ENCODE measurements at places on chromosomes 11 and 22. TPM values are rescaled to one million over a fixed set of nuclear protein-coding genes. Genes with fewer than 3 reads are reported as not detected.

DNA sequence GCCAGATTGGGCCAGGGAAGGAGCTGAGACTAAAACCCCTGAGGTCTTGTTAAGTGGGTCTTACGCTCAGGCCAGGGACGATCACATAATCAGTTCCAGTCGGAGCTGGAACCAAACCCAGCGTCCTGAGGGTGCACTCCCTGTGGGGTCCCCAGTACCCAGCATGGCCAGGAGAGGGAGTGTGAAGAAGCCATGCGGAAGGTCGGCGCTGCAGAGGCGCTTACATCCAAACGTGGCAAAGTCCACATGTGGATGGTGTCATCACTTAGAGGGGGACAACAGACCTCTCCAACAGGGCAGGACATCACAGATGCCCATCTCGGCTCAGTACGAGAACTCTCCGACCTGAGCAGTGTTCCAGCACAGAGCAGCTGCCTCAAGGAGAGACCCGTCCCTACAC is 8.3 kb downstream of the ATP5MGL start:
- H3K27ac ChIP-seq, result peak overlapping the region; percentile 57
- no peak overlapping the region for H3K4me3 ChIP-seq
- H3K36me3 ChIP-seq, result peaks cover 83% of the 10 kb centered on the region
- H3K27me3 ChIP-seq, result no peaks in the 10 kb centered on the region
- DNase-seq, result no peak

GRCh38 chr11:31240340-31240904 is 129.1 kb downstream of the DCDC1 start:
- no peaks in the 10 kb centered on the region for H3K27me3 ChIP-seq
- H3K27ac ChIP-seq, result no peak overlapping the region
- no peaks in the 10 kb centered on the region for H3K36me3 ChIP-seq
- DNase-seq, result no peak
- H3K4me3 ChIP-seq, result no peak overlapping the region
- no peaks in the 10 kb centered on the region for H3K4me1 ChIP-seq

APOA4 gene
- total RNA-seq, result 14.3 TPM

OR52E2 gene
- total RNA-seq, result not detected

- no peaks in the 10 kb centered on the region for H3K36me3 ChIP-seq
- DNase-seq, result no peak
- no peak overlapping the region for H3K27ac ChIP-seq
- H3K27me3 ChIP-seq, result no peaks in the 10 kb centered on the region
These were observed 172.9 kb upstream of the DDI1 start for GRCh38 chr11:103863497-103863896.

GRCh38 chr22:30186041-30186440 is 60.5 kb downstream of the LIF start:
- no peaks in the 10 kb centered on the region for H3K36me3 ChIP-seq
- no peak for DNase-seq
- no peak overlapping the region for H3K4me3 ChIP-seq
- H3K27me3 ChIP-seq, result no peaks in the 10 kb centered on the region

- H3K27me3 ChIP-seq, result no peaks in the 10 kb centered on the region
- DNase-seq, result no peak
- H3K27ac ChIP-seq, result no peak overlapping the region
- H3K4me1 ChIP-seq, result no peaks in the 10 kb centered on the region
- H3K4me3 ChIP-seq, result no peak overlapping the region
- no peaks in the 10 kb centered on the region for H3K36me3 ChIP-seq
These were observed 69.2 kb downstream of the SCN3B start for GRCh38 chr11:123585206-123585605.

DNA sequence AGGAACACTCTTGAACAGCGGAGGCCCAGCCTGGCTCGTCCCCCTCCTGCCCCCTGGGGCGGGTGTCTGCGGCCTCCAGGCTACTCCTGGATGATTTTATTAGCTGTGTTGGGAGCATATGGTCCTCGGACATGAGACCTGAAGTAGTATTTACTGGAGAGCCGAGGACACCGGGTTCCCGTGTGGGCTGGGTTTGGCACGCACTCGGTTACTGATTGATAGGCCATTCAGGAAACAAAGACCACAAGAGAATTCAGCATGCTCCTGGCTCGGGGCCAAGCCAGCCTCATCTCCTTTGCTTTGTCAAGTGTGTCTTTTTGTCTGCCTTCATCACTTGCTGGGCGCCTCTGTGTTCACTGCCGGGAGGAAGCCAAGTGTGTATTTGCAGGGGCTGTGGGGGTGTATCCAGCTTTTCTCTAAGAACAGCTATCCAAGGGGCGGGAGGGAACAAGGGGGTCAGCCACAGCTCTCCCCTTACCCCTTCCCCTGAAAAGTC is 9.7 kb downstream of the FXYD2 start:
- no peaks in the 10 kb centered on the region for H3K27me3 ChIP-seq
- no peak overlapping the region for H3K4me3 ChIP-seq
- no peaks in the 10 kb centered on the region for H3K36me3 ChIP-seq
- peak; percentile 56 for DNase-seq

ELMOD1 gene
- total RNA-seq, result not detected

- H3K4me1 ChIP-seq, result no peaks in the 10 kb centered on the region
- DNase-seq, result no peak
These were observed 6.5 kb upstream of the MIAT start for GRCh38 chr22:26650722-26651421.

DNA sequence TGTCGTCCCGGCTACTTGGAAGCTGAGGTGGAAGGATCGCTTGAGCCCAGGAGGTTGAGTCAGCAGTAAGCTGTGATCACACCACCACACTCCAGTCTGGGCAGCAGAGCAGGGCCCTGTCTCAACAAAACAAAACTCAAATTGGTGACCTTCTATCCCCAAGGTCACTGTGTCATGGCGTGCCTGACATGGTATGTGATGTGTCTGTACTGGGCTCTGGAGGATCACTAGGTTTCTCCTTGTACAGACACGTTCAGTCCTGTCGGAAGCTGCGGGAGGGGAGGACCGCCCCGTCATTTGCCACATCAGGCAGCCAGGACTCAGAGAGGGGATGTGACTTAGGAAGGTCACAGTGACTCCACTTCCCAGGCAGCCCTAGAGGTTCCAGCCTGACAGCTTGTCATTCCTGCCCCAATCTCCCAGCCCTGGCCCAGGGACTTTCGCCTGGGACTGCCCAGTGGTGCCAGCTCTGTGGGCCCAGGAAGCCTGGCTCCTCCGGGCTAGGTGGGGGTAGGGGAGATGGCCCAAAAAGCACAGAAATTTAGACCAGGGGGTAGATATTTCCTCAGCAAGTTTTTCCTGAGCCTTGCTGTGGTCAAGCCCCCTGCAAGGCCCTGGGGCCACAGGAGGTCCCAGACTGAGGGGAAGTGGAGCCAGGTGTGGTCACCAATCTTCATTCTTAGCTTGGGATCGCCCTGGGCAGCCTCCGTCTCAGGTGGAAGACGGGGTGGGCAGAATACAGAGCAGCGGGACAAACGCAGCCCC is 53.2 kb downstream of the TRIOBP start:
- peaks cover 5% of the 10 kb centered on the region for H3K36me3 ChIP-seq
- no peak for DNase-seq
- H3K4me1 ChIP-seq, result peaks cover 66% of the 10 kb centered on the region
- peak overlapping the region; percentile 80 for H3K27ac ChIP-seq
- H3K27me3 ChIP-seq, result no peaks in the 10 kb centered on the region
- no peak overlapping the region for H3K4me3 ChIP-seq

DNA sequence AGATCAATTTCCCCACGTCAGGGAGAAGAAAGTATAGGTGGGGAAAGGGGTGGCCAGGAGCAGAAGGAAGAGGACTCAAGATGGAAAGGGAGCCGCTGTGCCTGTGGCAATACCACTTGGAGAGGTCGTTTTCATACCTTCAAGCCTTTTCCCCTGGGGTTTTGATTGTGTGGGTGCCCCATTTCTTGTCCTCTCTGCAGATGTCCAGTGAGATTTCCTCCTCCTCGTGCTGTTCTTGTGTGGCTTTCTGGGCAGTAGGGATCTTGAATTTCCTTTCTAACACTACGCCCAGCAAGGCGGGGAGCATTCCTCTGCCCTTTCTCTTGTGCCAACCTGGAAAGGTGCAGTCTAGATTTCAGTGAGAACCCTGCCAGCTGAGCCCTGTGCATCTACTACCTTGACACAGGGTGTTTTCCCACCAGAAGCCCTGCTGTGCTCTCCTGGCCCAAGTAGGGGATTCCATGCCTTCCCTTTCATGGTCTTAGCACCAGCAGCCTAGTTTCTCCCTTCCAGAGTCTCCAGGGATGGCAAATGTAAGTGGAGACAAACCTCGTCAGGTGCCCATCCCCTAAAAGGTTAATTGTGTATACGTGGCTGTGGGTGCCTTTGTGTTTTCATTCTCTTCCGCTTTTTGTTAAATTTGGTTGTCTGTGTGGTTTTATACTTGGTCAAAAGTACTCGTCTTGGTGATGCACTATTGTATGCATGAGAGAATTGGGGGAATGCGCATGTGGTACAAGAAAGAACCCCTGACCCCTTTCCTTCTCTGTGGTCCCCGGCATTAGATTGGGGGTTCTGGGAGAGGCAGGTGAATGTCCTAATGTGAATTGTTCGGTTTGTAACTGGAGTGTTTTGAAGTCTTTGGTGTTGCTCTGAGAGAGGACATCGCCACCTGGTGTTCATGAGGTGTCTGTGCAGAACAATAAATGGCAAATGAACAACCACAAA is 71.4 kb upstream of the MPEG1 start:
- no peaks in the 10 kb centered on the region for H3K27me3 ChIP-seq
- H3K27ac ChIP-seq, result no peak overlapping the region

NCAPH2 gene
- total RNA-seq, result 41.7 TPM

DNA sequence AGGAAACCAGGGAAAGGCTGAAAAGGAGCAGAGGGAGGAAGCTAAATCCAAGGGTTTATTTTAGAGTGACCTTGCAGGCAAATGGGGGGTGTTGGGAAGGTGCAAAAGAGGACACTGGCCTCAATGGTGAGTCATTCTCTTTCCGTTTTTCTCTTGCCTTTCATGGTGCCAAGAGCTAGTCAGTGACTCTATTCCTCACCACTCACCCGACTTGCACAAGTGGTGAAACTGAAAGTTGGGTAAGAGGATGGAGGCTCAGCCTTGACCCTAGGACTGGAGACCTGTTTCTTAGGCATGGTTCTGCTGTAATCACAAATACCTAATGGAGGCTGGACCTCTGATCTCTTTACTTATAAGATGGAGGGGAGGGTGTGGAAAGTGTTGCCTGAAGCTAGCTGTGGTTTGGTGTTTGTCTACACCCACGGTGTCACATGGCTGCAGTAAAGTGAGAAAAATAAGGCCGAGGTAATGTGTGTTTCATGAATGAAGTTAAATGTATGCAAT is 67.3 kb upstream of the CREB3L1 start:
- H3K4me1 ChIP-seq, result no peaks in the 10 kb centered on the region
- no peaks in the 10 kb centered on the region for H3K27me3 ChIP-seq
- no peak overlapping the region for H3K4me3 ChIP-seq
- H3K27ac ChIP-seq, result no peak overlapping the region
- no peaks in the 10 kb centered on the region for H3K36me3 ChIP-seq
- DNase-seq, result no peak

DNA sequence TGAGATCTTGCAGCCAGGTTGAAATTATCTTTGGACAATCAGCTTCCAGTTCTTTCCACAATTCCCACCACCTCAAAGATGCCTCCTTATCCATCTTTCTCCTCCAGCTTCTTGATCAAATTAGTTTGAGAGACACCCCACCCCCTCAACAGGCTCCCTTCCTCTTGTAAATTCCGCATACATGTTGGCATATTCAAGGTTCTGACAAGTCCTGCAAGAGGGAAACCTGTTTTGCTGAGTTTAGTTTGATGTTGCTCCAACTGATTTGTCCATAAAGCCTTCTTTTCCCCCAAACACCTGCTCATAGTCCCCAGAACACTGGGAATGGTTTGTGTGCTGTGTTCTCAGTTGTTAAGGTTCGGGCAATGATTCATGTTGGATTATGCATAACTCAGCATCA is 73.6 kb downstream of the MYO18B start:
- H3K27ac ChIP-seq, result no peak overlapping the region
- no peaks in the 10 kb centered on the region for H3K36me3 ChIP-seq
- no peak overlapping the region for H3K4me3 ChIP-seq
- no peaks in the 10 kb centered on the region for H3K4me1 ChIP-seq
- H3K27me3 ChIP-seq, result no peaks in the 10 kb centered on the region
- DNase-seq, result no peak

GRCh38 chr11:13152736-13153541 is 124.7 kb upstream of the BMAL1 start:
- H3K27me3 ChIP-seq, result no peaks in the 10 kb centered on the region
- H3K4me1 ChIP-seq, result no peaks in the 10 kb centered on the region
- H3K27ac ChIP-seq, result no peak overlapping the region
- DNase-seq, result no peak
- H3K4me3 ChIP-seq, result no peak overlapping the region
- H3K36me3 ChIP-seq, result no peaks in the 10 kb centered on the region

DNA sequence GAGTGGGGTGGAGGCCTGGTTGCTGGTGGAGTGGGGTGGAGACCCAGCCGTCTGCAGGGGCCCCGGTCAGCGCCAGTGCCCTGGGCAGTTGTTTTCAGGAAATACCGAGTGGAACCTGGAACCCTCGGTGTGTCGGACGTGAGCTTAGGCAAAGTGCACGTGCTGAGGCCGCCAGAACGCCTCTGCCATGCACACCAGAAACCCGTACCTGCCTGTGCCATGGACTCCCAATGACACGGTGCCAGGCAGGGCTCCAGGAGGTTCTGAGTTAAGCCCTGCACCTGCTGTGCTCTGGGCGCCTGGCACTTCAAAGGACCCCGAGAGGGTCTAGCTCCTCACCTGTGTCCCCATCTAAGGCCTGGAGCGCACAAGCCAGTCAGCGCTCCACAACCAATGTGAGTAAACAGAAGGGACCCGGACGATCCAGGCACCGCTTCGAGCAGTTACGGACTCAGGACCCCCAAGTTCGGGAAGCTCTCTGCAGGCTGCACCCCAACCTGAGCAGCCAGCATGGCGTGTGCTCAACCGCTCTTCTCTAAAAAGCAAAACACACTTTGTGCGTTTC is 12.3 kb downstream of the TOLLIP start:
- no peaks in the 10 kb centered on the region for H3K27me3 ChIP-seq
- no peaks in the 10 kb centered on the region for H3K4me1 ChIP-seq
- peaks cover 48% of the 10 kb centered on the region for H3K36me3 ChIP-seq
- DNase-seq, result no peak
- no peak overlapping the region for H3K4me3 ChIP-seq

CHKB gene
- 82.4 TPM for total RNA-seq

DNA sequence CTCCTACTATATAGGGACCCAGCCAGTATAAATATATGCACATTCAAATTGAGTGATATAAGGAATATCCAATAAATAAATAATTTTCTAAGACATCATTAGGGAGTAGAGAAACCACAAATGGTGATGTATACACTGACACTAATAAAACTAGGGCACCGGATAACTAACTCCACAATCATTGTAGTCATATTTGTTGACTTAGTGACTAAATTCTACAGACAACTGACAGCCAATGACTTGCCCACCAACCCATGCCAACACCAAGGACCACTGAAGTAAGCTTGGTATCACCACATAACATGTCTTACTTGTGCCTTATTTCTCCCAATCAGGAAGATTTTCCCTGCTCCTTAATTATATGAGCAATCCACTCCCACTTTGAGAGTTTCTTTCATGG is 139.6 kb upstream of the TRPC6 start:
- H3K4me3 ChIP-seq, result no peak overlapping the region
- H3K4me1 ChIP-seq, result no peaks in the 10 kb centered on the region
- no peaks in the 10 kb centered on the region for H3K36me3 ChIP-seq
- no peak overlapping the region for H3K27ac ChIP-seq
